Stimulated activated CD4-positive, alpha-beta T cell treated with anti-CD3 and anti-CD28 coated beads, Interleukin-2, amount 100 ng/mL, for 24 hours (primary cell): ENCODE measurements at places on chromosomes 3 and 15.

GRCh38 chr3:87088430-87088992 is 97.6 kb upstream of the VGLL3 start:
- no peak for DNase-seq

GRCh38 chr3:107772016-107772415 is 249.3 kb downstream of the BBX start:
- no peak for DNase-seq

- DNase-seq: no peak
Measured at GRCh38 chr3:160200353-160200752, 24.9 kb upstream of the C3orf80 start.

- no peak for DNase-seq
Measured at GRCh38 chr3:17479681-17480405, 262.6 kb downstream of the TBC1D5 start.

DNA sequence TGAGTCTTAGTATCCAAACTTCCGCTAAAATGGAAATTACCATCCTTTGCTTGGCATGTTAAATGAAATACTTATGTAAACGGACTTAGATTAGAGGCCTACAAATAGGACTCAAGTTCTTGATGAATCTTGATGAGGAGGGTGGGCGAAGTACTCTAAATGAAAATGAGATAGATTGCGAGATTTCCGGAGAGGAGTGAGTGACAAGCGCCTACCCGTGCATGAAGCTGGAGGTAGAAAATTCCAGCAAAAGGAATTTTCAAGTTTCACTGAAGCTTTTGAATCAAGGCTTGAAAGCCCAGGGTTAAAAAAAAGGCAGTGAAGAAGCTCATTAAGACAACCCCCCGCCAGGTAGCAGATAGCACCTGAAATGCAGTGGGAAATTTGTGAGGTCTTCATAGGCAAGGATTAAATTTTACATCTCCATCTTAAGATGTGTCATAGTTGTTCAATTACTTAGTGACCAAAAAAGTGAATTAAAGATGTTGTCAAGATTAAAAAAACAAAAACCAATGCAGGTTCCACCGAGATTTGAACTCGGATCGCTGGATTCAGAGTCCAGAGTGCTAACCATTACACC is 655 bp upstream of the RAB11A start:
- no peak for DNase-seq

DNA sequence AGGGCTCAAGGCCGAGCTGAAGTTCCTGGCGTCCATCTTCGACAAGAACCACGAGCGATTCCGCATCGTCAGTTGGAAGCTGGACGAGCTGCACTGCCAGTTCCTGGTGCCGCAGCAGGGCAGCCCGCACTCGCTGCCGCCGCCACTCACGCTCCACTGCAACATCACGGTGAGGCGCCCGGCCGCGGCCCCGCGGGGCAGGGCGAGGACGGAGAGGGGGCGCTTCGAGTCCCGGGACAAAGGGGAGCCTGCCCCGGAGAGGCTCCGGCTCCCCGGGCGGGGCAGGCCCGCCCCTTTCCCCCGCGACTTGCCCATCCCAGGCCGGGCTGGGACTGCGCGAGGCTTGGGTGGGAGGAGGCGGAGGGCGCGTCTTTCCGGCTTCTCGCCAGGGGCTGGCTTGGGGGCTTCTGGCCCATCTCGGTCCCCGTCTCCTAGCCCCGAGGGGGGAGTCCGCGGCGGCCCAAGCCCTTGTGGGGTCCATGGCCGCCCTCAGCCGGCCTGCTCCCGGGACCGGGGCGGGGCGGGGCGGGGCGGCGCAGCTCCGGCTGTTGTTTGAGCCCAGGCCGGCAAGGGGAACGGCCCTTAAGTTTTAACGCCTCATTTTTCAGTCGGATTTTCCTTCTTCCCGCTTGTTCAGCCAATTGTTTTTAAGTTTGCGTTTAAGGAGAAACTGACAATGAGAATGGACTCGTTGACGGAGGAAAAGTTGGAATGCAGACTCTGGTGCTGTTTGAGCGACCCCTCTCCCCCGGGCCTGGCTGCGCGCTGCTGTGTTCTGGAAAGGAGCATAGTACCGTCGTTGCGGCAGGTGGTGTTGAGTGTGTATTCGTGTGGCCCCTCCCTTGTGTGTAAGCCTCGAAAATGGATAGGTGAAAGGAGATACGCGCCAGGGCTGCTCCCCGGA is 683 bp downstream of the UBE2Q2 start:
- DNase-seq: peak; percentile 53

GRCh38 chr3:29385046-29385830 is 104.4 kb downstream of the RBMS3 start:
- DNase-seq: no peak

DNA sequence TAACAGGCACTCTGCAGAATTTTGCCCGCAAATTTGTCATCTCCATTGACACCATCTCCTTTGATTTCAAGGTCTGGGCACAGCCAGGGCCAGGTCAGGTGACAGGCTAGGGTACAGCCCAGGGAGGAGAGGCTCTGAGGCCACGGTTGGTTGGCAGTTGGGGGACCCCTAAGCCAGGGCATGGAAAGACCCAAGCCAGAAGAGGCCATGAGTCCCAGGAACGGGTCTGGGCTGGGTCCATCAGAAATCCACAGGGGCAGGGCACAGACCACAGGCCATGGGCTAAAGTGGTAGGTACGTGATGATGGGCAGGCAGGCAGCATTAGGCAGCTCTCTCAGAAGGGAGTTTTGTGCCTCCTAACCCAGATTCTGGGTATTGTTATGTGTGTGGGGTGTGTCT is 45.8 kb downstream of the SEMA3G start:
- DNase-seq: no peak

DNA sequence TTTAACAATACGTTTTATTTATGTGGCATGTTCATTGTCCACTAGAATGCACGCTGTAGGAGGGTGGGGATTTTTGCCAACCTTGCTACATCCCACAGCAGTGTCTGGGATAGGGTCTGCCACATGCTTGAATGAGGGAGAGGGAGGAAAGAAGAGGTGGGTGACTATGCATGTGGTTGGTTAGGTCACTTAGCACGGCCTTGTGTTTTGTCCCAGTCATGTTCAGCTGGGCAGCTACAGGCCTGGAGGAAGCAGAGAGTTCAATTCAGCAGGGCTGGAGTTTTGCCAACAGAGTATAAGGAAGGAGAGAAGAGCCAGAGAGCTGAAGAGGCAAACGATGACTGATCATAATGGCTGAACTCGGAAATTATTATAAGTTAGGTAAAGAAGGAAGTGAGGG is 268.4 kb upstream of the NSMCE3 start:
- DNase-seq: no peak

GRCh38 chr3:54511766-54512365 is 389.5 kb downstream of the CACNA2D3 start:
- no peak for DNase-seq

DNA sequence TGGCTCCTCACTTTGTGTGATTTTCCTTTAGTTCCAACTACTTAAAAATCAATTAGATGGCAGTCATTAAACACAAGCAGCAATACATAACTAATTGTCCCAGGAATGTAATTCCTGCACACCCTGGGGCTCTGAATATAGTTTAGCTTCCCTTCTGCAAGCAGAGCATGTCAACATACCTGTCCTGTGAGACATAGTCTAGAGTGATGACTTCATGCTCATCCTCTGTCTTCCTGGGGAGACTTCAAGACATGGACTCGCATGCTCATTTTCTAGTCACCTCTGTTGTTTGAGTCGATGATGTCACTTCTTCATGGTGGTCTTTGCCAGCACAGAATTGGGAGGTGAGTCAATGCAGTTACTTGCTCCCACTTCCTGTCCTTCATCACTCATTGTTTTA is 15.7 kb downstream of the C3orf52 start:
- no peak for DNase-seq
